Right lung (tissue), 10 donors: ENCODE measurements at places on chromosomes 7 and 10. TPM values are rescaled to one million over a fixed set of nuclear protein-coding genes. Genes with fewer than 3 reads are reported as not detected.

SDHAF3 gene
- polyA plus RNA-seq: 29.4 TPM

GRCh38 chr10:58152673-58153263 lies 114.9 kb downstream of the IPMK start:
- DNase-seq: no peak

DNA sequence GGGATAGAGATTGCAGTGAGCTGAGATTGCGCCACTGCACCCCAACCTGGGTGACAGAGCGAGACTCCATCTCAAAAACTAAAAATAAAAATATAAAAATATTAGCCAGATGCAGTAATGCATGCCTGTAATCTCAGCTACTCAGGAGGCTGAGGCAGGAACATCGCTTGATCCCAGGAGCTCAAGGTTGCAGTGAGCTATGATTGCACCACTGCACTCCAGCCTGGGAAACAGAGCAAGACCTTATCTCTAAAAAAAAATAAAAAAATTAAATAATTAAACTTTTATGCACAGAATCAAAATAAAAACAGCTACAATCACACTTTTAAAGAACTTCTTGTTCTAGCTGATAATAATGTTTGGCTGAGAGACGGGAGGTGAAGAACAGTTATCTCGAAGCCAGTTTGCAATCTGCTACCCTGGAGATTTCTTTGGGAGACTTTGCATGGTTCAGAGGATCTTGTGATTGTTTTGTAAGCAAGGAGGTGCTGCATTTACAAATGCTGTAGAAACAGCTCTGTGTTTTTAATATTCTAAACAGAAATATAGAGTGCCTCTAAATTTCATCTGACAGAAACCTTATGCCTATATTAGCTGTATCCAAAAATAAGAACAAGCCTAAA lies 19.9 kb upstream of the MACROH2A2 start:
- no peak for DNase-seq

DNA sequence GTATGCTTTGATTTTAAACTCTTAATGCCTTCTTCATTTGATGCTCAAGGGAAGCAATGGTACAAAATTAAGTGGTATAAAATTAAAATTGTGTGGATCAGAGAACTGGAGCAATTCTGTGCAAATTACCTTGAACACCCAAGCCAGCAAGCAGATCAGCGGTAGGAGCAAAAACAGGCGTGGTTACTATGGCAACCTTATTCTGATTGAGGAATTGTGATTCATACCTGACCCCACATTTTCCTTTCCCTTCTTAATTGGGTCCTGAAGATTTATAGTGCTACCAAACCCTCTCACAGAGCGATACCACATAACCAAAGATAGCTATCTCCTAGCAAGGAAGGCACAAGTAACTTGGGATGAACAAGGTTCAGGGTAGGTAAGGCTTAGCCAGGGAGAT lies 72.5 kb upstream of the FZD1 start:
- DNase-seq: no peak

TMEM184A gene
- 1.8 TPM for polyA plus RNA-seq

- no peak for DNase-seq
Observed at GRCh38 chr10:101221963-101222531, 7.2 kb downstream of the LBX1 start.

GPER1 gene
- polyA plus RNA-seq: 5.8 TPM

- DNase-seq: no peak
Observed at GRCh38 chr10:125201791-125202622, 41.6 kb upstream of the CTBP2 start.

SPDYE8 gene
- polyA plus RNA-seq: 0.37 TPM

AMPH gene
- 10.6 TPM for polyA plus RNA-seq

GRCh38 chr7:28168393-28169158 lies 12.0 kb downstream of the JAZF1 start:
- no peak for DNase-seq

- DNase-seq: no peak
Observed at GRCh38 chr7:5550385-5550784, 126.8 kb upstream of the TNRC18 start.

DNA sequence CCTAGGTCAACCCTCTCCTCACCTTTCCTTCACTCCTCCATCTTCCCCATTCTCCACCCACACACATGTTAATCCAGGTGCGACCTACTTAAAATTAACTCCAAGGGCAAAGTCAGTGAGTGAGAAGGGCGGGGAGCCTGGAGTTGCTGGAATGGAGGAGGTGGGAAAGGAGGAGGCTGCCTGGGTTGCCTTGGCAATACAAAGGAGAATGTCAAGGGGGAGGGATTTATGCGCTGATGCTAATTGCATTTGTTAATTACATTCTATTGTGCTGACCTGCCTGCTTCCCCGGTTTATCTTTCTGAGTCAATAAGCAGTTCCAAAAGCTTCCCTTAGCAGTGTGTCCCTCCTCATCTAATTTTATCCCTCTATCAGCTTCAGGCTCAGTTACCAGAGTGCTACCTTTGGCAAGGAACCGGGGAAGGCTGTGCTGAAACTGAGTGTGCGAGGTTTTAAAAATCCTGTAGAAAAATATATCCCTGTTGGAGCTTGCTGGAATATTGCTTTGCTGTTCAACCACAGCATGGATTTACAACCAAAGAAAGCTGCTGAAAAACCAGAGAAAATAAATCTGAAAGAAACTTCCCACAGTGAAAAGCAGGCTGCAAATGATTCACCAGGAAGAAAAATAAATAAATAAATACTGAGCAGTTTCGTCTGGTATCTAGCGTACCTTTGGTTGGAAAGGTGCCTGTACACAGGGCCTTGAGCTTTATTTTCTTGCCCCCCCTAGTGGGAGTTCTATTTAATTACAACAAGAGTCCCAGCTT lies 113.2 kb upstream of the DGKB start:
- peak; percentile 38 for DNase-seq
